Globus pallidus (tissue), 1 donor: ENCODE measurements at places on chromosomes 3 and 15.

GRCh38 chr15:100775581-100776185 lies 103.9 kb upstream of the ALDH1A3 start:
- DNase-seq: no peak

GRCh38 chr15:53910236-53910849 lies 67.9 kb upstream of the UNC13C start:
- no peak for DNase-seq

GRCh38 chr15:75694241-75695182 lies 18.1 kb downstream of the CSPG4 start:
- peak; percentile 58 for DNase-seq

GRCh38 chr3:104291878-104292277 lies 1074.8 kb upstream of the ALCAM start:
- DNase-seq: peak; percentile 18

GRCh38 chr15:80744415-80744814 lies 34.8 kb upstream of the CEMIP start:
- no peak for DNase-seq

DNA sequence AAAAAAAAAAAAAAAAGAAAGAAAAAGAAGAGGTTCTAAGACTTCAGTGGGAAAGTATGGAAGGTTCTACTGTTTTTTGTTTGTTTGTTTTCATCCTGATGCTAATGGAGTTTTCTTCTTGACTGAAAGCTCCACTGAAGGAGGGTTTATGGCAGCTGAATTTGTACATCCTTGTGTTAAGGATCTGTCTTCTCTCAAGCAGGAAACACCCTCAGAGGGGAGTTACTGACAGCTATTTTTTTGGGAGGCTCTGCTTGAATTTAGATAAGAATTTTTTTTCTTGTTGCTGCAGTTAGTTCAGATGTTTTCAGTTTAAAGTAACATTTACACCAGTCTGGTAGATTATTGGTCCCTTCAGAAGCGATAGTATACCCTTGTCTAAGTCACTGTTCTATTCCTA lies 325.3 kb downstream of the ROBO2 start:
- DNase-seq: no peak

DNA sequence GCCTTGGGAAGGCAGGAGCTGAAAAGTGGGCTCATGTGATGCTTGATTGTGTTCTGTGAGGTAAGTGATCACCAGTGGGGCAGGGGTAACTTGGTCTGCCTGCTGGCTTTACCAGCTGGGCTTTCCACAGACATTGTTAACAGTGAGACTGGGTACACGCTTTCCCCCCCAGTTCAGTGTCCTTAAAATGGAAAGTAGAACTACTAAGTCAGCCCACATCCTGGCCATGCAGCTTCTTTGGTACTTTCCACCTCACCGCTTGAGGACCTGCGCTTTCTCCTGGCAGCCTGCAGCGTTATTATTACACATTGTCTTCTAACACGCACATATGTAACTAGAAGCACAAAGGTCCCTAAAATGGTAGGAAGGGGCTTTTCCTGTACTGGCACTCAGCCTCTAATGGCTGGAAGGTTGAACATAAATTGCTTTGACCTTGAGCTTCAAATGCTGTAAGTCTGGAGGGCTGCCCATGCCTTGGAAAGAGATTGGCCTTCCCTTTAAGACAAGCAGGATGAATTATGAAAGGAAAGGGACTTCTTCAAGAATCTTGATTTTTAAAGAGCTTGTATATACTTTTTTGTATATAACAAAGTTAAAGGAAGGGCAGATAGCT lies 216.1 kb upstream of the ROPN1 start:
- no peak for DNase-seq

DNA sequence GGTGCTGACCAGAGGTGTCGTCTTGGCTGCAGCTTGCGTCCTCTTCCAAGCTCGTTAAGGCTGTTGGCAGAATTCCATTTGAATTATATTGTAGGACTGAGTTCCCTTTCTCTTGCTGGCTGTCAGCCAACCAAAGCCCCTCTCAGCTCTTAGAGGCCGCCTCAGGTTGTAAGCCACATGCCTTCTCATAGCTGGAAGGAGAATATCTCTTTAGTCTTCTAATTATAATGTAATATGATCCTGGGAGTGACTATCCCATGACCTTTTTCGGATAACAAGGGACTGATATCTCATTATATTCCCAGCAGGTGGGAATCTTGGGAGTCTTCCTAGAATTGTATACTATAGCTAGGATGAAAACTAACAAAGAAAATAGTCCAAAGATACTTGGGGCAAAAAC lies 4.8 kb downstream of the SCG5 start:
- DNase-seq: no peak

DNA sequence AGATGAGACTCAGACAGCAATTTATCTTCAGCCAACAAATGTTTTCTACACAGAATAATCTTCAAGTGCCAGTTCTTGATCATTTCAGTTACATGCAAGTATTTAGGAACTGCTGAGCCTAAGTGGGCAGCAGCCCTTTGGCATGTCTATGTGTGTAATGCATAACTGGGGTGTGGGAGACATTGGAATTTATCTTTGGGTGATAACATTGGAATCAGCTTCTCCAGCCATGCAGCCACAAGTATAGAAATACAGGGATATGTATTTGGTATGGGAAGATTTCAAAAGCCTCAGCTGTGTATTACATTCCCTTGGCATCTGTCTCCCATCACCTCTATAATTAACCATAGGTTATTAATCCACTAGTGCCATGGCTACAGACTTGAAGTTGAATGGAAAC lies 63.4 kb upstream of the FOXP1 start:
- DNase-seq: no peak

GRCh38 chr3:9803494-9803893 lies 6.6 kb upstream of the TTLL3 start:
- no peak for DNase-seq

- peak; percentile 72 for DNase-seq
These were observed 458 bp downstream of the MCF2L2 start for GRCh38 chr3:183427876-183428446.

DNA sequence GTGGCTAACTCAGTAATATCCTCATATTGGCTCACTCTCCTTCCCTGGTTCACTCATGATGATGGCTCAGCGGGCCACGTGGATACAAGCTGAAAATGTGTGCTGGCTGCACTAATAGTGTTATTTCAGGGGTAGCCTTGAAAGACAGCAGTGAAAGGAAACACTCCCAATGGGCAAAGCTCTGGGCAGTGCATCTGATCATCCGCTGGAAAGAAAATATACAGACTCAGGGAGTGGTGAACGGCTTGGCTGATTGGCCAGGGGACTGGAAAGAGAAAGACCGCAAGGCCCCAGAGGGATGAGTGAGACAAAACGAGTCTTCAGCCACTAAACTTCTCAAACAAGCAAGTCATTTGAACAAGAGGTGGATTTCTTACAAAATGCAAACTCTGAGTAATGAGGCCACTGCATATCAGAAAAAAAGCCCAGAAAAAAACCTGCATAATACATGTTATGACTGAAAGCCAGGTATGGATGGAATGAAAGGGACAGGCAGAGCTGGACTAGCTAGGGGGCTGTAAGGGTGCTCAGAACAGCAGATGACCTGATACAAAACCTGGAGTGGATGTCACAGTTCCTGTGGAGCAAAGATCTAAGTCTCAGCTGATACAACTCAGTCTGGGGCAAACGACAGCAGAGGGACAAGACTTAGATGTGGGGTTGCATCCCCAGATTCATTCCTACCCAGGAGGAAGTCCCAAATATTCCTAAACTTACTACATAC lies 33.3 kb downstream of the CMTM6 start:
- DNase-seq: no peak
